ENCODE measurements at places on chromosomes 2 and 18. TPM values are rescaled to one million over a fixed set of nuclear protein-coding genes. Genes with fewer than 3 reads are reported as not detected.

DNA sequence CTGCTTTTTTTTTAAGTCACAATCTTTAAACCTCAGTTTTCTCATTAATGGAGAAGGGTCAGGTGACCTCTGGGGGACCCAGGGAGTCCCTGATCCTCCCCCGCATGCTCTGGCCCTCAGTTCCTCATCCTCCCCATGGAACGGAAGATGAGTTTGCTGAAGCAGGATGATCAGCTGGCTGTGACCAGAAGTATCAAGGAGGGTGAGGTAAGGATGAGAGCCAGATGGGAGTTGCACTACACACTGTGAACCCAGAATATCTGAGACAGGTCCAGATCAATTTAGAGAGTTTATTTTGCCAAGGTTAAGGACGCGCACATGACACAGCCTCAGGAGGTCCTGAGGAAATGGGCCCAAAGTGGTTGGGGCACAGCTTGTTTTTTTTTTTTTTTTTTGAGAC is 3.8 kb downstream of the CATIP start:
- H3K27ac ChIP-seq, result no peak overlapping the region
- no peaks in the 10 kb centered on the region for H3K27me3 ChIP-seq
- H3K4me3 ChIP-seq, result no peak overlapping the region
- H3K36me3 ChIP-seq, result no peaks in the 10 kb centered on the region
- no peaks in the 10 kb centered on the region for H3K4me1 ChIP-seq

GRCh38 chr2:106537047-106537446 is 49.9 kb downstream of the CD8B2 start:
- no peaks in the 10 kb centered on the region for H3K36me3 ChIP-seq
- peaks cover 23% of the 10 kb centered on the region for H3K27me3 ChIP-seq
- DNase-seq, result no peak
- H3K27ac ChIP-seq, result no peak overlapping the region
- peaks cover 10% of the 10 kb centered on the region for H3K4me1 ChIP-seq

GRCh38 chr2:148721520-148721931 is 77.0 kb downstream of the EPC2 start:
- no peaks in the 10 kb centered on the region for H3K27me3 ChIP-seq
- H3K27ac ChIP-seq, result peak overlapping the region; percentile 24
- no peak overlapping the region for H3K4me3 ChIP-seq
- H3K36me3 ChIP-seq, result peaks cover 24% of the 10 kb centered on the region

DNA sequence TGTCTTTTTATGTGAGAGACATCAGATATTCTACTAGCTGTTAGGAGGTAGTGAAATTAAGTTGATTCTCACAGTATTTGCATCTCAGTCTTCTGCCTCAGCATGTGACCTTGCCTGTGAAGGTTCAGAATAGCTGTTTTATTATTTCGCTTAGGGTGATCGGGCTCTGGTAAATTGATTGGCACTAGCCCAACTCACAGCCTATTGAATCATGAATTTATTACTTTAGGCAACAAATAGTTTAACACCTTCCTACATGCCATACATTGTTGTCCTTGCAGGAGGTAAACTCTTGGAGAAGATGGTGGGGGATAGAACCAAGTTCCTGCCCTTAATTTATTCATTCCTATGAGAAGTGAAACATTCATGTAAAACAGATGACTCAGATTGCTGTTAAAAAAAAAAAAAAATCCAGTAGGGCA is 101.9 kb downstream of the GPD2 start:
- no peak overlapping the region for H3K4me3 ChIP-seq
- no peak overlapping the region for H3K27ac ChIP-seq
- peaks cover 5% of the 10 kb centered on the region for H3K36me3 ChIP-seq
- no peaks in the 10 kb centered on the region for H3K27me3 ChIP-seq
- H3K4me1 ChIP-seq, result peaks cover 24% of the 10 kb centered on the region
- DNase-seq, result no peak

DNA sequence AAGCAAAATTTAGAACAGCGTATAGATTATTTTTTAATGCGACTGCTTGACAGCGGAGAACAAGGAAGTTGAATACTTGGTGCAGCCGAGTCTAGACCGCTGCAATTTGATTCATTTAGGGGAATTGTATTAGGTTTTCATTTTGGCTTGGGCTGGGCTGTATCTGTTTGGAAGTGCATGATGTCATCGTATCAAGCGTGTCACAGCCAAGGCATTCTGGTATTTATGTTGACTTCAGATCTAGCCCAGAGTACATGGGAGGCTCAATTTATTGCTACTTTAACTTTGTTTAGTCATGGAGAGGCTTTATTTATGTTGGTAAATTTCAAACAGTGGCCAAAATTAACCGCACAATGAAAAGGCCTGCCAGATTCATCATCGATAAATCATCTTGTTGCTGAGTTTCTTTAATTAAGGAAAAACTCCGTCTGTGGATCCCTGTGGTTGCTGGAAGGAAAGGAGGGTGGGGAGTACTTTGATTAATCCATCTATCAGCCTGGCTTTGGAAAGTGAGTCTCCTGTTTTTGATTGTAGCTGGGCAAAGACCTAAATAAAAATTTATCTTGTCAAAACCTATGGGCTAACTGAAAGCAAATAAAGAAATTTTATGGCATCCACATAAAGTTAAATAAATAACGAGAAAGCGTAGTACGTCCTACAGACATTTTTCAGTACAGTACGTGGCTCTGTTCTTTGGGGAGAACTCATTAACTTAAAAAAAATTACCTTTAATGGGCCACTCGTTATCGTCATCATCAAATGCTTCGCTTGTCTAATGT is 230.4 kb upstream of the SPRED2 start:
- peaks cover 5% of the 10 kb centered on the region for H3K4me1 ChIP-seq
- peaks cover 18% of the 10 kb centered on the region for H3K27me3 ChIP-seq
- no peaks in the 10 kb centered on the region for H3K36me3 ChIP-seq
- no peak overlapping the region for H3K4me3 ChIP-seq
- no peak overlapping the region for H3K27ac ChIP-seq

Gene SLC23A3
- 2.3 TPM for total RNA-seq

Gene C2orf72
- total RNA-seq, result 0.34 TPM

Gene KLHL41
- 0.55 TPM for total RNA-seq

Gene GFPT1
- 43.6 TPM for total RNA-seq
